ENCODE measurements at places on chromosomes 6 and 20. TPM values are rescaled to one million over a fixed set of nuclear protein-coding genes. Genes with fewer than 3 reads are reported as not detected.

Gene PRL
- not detected for total RNA-seq

Gene TMEM151B
- total RNA-seq = not detected

DNA sequence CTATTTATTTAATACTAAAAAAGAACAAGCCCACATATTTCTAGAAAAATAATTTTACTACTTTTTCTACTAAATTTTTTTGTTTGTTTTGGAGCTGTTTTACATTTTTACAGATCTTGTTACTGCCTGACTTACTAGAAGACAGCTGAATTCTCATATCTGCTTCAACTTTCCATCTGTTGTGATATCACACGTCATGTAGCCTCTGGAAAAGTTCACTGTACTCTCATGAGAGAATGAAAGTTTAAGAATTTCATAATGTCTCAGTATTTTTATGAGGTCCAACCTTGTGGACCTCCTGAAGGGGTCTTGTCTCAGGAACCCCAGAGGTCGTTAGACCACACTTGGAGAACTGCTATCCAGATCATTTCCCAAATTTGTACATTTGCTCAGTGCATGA lies 81.7 kb upstream of the MTHFD1L start:
- no peak overlapping the region for H3K27ac ChIP-seq
- no peak overlapping the region for H3K4me3 ChIP-seq
- no peaks in the 10 kb centered on the region for H3K36me3 ChIP-seq
- H3K27me3 ChIP-seq = no peaks in the 10 kb centered on the region

- H3K27ac ChIP-seq = peak overlapping the region; percentile 91
- peak overlapping the region; percentile 89 for H3K4me3 ChIP-seq
- H3K4me1 ChIP-seq = peaks cover 52% of the 10 kb centered on the region
- no peaks in the 10 kb centered on the region for H3K27me3 ChIP-seq
Measured at GRCh38 chr20:20711413-20711812, 1.0 kb downstream of the RALGAPA2 start.

DNA sequence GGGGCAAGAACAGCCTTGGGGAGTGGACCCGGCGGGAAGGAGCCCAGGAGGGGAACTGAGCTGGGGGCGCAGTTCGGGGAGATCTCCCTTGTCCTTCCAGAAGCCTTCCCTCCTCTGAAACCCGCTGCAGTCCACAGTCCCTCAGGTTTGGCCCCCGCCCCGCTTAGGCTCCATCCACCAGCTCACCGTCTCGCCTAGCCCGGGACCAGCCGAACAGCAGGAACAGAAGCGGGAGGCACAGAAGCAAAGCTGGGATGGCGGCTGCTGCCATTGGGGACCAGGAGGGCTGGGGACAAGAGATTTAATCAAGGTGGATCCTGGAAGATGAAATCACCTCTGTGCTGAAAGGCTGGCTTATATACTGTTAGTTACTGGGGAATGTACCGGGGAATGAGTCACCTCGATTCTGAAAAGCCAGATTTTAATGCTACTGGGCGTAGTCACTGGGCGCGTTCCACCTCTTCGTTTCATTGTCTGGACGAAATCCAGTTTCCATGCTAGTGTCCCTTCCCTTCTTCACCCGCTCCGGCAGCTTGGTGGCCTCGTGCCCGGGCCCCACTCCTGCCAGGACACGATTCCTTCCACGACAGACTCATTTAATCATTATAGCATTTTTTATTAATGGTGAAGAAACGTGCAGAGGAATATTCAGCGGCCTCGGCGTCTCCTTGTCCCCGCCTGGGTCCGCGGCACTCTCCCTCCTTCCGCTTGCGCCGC lies at the start of gene RAET1L:
RAET1L (minus strand) TSS at position 332 of the 717 bp plus-strand sequence; CDS start at position 271, 61 bp downstream.
- no peak within 1 kb of the TSS for H3K27ac ChIP-seq
- DNase-seq = no peak
- H3K4me1 ChIP-seq = peaks cover 12% of the 10 kb centered on the region
- H3K4me3 ChIP-seq = peak within 1 kb of the TSS; percentile 61
- H3K36me3 ChIP-seq = no peaks in the 10 kb centered on the region

DNA sequence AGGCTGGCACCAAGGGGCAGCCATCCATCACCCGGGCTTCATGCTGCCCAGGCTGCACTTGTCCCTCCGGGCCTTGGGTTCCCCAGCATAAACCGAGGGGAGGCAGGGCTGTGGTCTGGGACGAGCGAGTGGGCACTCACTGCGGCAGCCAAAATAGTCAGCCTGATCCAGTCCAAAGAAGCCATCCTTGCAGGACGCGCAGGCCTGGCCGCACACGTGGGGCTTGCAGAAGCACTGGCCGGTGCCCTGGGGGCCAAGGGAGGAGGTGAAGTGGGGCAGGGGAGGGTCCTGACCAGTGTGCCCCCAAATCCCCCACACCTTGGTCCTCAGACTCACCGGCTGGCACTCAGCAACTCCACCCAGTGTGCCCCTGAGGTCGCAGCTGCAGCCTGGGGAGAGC lies 32.1 kb downstream of the ADRM1 start:
- H3K27ac ChIP-seq = no peak overlapping the region
- no peak overlapping the region for H3K4me3 ChIP-seq
- no peak for DNase-seq
- H3K27me3 ChIP-seq = no peaks in the 10 kb centered on the region
- H3K4me1 ChIP-seq = no peaks in the 10 kb centered on the region
- H3K36me3 ChIP-seq = no peaks in the 10 kb centered on the region

Measured in psoas muscle (tissue), 8 donors.